ENCODE measurements at places on chromosomes 4 and X. TPM values are rescaled to one million over a fixed set of nuclear protein-coding genes. Genes with fewer than 3 reads are reported as not detected.

EXOC1L gene
- not detected for total RNA-seq

DNA sequence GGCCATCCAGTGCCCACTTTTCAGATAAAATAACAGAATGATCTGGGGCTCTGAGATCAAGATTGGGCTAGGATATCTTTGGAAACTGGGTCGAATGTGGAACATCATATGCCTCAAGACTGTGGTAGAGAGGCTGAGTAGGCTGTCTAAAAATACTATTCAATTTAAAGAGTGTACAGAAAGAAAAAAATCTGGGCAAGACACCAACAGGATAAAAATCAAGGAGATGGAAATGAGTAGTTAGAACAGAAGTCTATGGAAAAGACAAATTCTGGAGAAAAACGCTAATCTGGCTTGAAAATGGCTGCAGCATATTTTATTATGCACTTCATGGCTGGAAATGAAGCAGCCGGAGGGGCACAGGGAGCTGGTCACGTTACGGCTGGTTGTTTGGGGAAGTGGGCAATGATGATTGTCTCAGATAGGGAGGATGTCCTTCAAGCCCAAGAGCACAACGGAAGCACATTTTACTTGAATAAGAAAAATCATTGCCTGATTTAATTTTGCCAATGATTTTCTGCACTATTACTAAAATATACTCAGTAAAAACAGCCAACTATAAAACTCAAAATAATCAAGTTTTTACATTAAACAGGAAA is 27.1 kb upstream of the MAPK10 start:
- no peaks in the 10 kb centered on the region for H3K36me3 ChIP-seq
- H3K4me3 ChIP-seq, result no peak overlapping the region
- H3K4me1 ChIP-seq, result no peaks in the 10 kb centered on the region

TLR10 gene
- 0.11 TPM for total RNA-seq

DNA sequence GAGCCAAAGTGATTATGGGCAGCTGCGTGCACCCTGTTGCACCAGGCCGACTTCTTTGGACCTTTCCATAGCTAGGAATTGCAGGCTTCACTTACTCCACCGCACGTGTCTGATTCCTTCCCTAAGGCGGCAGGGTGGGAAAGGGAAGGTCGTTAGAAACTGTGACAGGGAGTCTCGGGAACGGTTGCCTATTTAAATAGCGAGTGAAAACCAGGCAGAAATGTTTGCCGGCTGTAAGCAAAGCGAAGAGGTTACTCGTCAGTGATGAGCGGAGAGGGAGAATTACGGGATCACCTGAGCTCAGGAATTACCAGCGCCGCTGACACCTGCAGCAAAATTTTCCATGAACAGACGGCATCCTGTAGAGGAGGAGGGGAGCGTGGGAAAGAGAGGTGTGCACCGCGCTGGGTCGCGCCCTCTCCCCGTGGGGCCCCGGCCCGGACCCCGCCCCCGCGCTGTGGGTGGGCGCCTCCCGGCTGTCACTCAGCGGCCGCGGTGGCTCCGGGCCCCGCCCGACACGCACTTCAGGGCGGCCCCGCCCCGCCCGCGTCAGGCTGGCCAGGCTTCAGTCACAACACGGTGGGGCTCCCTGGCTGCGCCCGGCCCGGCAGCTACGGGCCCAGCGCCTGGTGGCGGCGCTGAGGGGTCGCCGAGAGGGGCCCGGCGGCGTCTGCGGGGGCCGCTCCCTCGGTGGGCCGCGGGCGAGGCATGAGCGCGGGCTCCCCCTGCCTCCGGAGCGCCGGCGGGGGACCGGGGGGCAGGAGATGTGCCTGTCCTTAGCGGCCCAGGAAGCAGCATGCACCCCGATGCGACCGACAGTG is at the start of gene SNX25:
Gene SNX25 (plus strand): TSS at position 568 of the 821 bp plus-strand sequence. CDS start 229 bp downstream, at position 797.
- no peaks in the 10 kb centered on the region for H3K27me3 ChIP-seq
- peak within 1 kb of the TSS; percentile 93 for H3K4me3 ChIP-seq
- H3K27ac ChIP-seq, result peak within 1 kb of the TSS; percentile 85
- DNase-seq, result peak; percentile 91
- peaks cover 37% of the 10 kb centered on the region for H3K4me1 ChIP-seq
- peaks cover 9% of the 10 kb centered on the region for H3K36me3 ChIP-seq

SPANXC gene
- not detected for total RNA-seq

BEX5 gene
- total RNA-seq, result 2.9 TPM

DNA sequence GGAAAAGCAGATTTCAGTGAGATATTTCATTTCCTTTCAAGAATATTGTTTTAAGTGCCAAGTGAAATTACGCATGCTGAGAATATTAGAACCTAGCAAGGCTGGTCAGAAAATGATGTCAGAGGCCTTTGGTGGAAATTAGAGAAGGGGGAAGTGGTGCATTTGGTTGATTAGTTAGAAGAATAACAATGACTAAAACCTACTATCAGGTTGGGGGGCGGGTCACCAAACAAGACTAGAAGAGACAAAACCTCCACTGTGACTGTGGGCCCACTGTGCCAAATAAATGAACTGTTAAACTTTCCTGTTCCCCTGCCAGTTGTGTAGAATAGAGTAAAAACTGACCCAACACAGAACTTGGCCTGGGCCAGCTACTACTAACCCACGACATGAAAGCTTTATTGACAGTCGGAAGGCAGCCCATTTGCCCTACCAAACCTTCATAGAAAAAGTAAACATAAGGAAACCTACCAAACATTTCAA is 2.9 kb downstream of the RAPGEF2 start:
- peak overlapping the region; percentile 99 for H3K4me3 ChIP-seq
- peaks cover 2% of the 10 kb centered on the region for H3K36me3 ChIP-seq
- peak overlapping the region; percentile 69 for H3K27ac ChIP-seq
- H3K4me1 ChIP-seq, result peaks cover 65% of the 10 kb centered on the region
- peaks cover 5% of the 10 kb centered on the region for H3K27me3 ChIP-seq
- DNase-seq, result peak; percentile 64

MAOB gene
- not detected for total RNA-seq

DNA sequence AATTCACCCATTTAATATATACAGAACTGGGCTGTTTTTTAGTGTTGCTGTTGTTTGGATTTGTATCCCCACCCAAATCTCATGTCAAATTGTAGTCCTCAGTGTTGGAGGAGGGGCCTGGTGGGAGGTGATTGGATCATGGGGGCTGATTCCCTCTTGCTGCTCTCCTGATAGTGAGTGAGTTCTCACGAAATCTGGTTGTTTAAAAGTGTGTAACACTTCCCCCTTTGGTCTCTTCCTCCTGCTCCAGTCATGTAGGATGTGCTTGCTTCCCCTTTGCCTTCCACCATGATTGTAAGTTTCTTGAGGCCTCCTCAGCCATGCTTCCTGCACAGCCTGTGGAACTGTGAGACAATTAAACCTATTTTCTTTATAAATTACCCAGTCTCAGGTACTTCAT is 141.6 kb upstream of the AADAT start:
- H3K4me1 ChIP-seq, result no peaks in the 10 kb centered on the region
- H3K36me3 ChIP-seq, result no peaks in the 10 kb centered on the region
- no peak overlapping the region for H3K4me3 ChIP-seq

GRCh38 chr4:118325431-118325830 is 27.4 kb downstream of the PRSS12 start:
- no peak overlapping the region for H3K4me3 ChIP-seq
- no peak for DNase-seq
- H3K27me3 ChIP-seq, result peaks cover 9% of the 10 kb centered on the region
- H3K36me3 ChIP-seq, result no peaks in the 10 kb centered on the region

DNA sequence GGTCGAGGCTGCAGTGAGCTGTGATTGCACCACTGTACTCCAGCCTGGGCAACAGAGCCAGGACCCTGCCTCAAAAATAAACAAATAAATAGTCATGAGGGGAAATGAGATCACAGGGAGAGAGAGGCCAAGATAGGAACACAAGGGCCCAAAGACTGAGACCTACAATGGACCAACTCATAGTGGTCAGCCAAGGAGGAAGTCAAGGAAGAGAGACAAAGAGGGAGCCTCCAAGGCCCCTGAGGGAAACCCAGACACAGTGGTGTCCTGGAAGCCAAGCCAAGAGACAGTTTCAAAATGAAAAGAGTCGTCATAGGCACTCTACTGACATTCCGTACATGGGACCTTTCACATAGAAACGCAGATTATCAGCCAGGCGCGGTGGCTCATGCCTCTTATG is 153.3 kb downstream of the BCOR start:
- H3K4me3 ChIP-seq, result no peak overlapping the region
- peaks cover 8% of the 10 kb centered on the region for H3K4me1 ChIP-seq
- H3K27me3 ChIP-seq, result no peaks in the 10 kb centered on the region
- no peak overlapping the region for H3K27ac ChIP-seq

All from activated CD8-positive, alpha-beta T cell treated with anti-CD3 and anti-CD28 coated beads for 36 hours (primary cell).